Activated CD4-positive, alpha-beta memory T cell treated with anti-CD3 and anti-CD28 coated beads, Interleukin-2, amount 10 ng/mL, durations not matched to agents 7 days and 5 days (primary cell): ENCODE measurements at places on chromosomes 7 and 10. TPM values are rescaled to one million over a fixed set of nuclear protein-coding genes. Genes with fewer than 3 reads are reported as not detected.

DNA sequence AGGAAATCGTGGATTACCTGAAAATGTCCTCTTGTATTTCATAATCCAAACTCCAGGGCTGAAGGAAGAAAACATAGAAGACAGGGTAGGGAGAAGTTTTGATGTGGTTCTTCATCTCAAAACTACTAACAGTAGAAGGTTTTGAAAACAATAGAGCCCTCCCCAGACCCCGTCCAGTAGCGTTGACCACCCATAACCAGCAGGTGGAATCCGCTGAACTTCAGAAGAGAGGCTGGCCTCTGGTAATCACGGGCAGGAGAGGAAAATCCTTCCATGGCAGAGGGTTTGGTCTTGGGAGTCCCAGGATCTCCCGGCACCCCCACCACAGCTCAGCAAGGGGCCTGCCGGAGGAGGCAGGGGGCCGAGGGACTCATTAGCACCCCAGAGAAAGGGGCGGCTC lies 333.4 kb upstream of the RNF32 start:
- DNase-seq, result no peak

The LRGUK gene
- not detected for total RNA-seq

- no peak for DNase-seq
Observed at GRCh38 chr10:92432596-92432995, 141.3 kb downstream of the IDE start.

GRCh38 chr10:132447446-132448247 lies 50.6 kb downstream of the PWWP2B start:
- peak; percentile 88 for DNase-seq

- no peak for DNase-seq
Observed at GRCh38 chr10:124627866-124628675, 116.1 kb downstream of the FAM53B start.

DNA sequence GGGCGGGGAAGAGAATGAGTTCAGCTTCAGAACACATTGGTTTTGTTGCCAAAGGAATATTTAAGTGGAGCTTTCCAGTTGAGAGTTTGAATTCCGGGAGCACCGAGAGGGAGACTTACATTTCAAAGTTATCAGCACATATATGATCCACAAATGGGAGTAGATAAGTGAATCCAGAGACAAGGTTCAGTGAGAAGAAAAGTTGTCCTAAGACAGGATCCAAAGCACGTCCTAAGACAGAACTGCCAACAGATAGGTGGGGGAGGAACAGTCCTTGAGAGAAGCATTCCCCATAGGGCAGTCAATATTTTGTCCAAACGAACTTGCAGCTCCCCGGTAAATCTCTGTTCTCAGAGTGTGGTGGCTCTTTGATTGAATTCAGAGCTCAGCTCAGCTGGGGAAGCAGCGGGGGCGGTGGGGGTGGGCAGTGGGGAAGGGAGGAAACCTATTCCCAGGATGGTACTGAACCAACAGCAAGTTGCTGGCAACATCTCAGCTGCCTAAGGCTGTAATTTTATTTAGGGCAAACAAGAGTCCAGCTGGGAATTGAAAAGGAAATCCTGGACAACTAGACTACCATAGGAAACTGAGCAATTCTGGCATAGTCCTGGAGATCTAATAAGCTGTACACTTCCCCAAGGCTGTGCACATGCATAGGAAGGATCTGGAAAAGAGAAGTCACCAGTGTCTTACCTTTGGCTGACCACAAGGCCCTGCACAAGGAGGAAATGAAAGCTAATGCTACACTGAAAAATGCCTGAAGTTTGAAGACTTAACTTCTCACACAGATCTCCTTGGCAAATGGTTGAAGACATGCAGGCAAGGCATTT lies 94.2 kb upstream of the CXCL12 start:
- DNase-seq, result no peak

DNA sequence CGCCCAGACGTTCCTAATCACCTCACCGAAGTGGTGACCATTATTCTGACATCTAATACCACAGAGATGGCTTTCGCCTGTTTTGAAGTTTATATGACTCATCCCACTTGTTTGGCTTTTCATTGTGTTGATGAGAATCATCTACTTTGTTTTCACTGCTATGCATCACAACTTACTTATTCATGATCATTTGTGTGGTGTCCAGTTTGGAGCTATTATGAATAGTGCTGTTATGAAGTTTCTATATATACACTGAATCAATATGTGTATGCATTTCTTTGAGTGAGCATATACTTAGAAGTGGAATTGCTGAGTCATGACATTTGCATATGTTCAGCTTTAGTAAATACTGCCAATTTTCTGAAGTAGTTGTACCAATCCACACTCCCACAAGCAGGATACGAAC lies 38.6 kb upstream of the TNKS2 start:
- no peak for DNase-seq

GRCh38 chr7:131681961-131682360 lies 125.5 kb upstream of the PODXL start:
- no peak for DNase-seq

The DGKB gene
- total RNA-seq, result not detected

GRCh38 chr10:74150204-74150989 lies at the start of gene AP3M1:
Gene AP3M1, minus strand, starts transcription at chr10:74150828. Its CDS starts 12,449 bp downstream, at chr10:74138379.
- DNase-seq, result peak; percentile 85

The KIAA1217 gene
- 2.0 TPM for total RNA-seq

GRCh38 chr10:27104919-27105318 lies 4.6 kb upstream of the ANKRD26 start:
- peak; percentile 44 for DNase-seq

- no peak for DNase-seq
Observed at GRCh38 chr7:130493275-130493873, 1.5 kb downstream of the MEST start.

DNA sequence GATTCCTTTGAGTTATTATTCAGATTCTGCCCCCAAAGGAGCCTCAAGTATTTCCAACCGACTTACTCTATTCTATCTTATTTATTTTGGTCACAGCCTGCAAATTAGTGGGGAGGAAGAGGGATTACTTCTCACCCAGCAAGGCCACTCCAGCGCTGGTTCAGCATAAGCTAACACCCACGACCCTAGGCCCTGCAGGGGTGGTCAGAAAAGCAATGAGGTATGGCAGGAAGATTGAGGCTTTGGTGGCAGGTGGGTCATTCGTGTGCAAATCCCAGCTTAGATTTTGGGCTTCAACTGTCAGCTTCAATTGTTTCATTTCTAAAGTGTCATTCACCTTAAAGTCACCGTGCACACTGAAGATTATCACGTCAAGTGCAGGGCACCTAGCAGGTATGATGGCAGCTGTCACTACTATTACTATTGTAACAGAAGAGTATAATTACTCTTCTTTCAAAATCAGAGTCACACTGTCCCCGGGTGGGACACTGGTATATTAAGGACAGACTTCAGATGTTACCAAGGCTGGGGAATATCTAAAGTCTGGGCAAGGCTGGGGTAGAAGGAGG lies 48.8 kb upstream of the OPTN start:
- DNase-seq, result no peak

- no peak for DNase-seq
Observed at GRCh38 chr7:8089036-8089780, 120.6 kb downstream of the GLCCI1 start.

The LRRC61 gene
- total RNA-seq, result 23.1 TPM

The SPDYE1 gene
- total RNA-seq, result not detected

The GLI3 gene
- not detected for total RNA-seq

- DNase-seq, result no peak
Observed at GRCh38 chr10:119705434-119705831, 20.4 kb upstream of the INPP5F start.

- no peak for DNase-seq
Observed at GRCh38 chr10:49176310-49177268, 11.6 kb downstream of the TMEM273 start.

The HYCC1 gene
- total RNA-seq, result 105 TPM

GRCh38 chr10:43220657-43221418 lies 46.0 kb downstream of the RASGEF1A start:
- DNase-seq, result no peak
